ENCODE measurements at places on chromosomes 4 and X. TPM values are rescaled to one million over a fixed set of nuclear protein-coding genes. Genes with fewer than 3 reads are reported as not detected.

Gene CAPN6
- 0.17 TPM for total RNA-seq

Gene PARM1
- total RNA-seq, result 1.0 TPM

Gene ARAP2
- 1.4 TPM for total RNA-seq

DNA sequence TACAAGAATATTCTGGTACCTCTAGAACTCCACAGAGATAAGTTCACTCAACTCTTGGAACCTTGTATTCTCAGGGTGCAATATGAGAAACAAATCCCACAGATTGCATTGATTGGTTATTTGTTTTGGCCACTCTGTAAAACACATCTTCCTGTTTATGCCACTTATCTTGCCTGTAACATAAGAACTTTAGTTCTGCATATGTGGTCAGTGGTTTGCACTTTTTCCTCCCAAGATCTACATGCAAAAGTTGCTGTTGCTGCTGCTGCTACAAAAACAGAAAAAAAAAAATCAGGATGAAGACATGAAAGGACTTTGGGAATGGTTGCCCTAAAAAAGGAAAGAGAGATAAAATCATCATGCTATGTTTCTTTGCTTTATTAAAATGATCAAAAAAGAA lies 9.6 kb downstream of the ODAPH start:
- no peak for DNase-seq

DNA sequence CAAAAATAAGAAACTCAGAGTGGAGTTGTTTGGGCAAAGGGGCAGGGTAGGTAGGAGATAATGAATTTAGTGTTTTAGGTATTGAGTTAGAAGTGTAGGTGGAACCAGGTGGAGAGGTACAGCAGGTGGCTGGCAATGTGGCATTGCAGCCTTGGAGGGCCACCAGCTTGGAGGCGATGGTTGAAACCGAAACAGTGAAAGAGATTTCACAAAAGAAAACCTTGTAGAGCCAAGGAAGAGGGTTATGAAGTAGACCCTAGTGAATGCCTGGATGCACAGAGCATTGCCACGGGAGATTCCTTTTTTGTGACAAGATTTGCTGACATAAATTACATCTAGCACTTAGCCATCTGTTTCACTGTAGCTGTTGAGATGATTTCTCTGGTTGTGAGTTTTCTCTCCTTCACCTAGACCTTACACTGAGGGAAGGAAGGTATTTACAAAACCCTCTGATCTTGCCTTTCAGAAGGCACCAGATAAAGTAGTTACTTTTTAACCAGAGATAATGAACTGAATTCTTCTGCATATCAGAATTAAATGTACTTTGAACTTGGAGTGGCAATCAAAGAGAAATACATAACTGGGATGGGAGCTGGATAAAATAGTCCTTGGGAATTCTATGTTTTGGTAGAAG lies 104.1 kb upstream of the CASK start:
- no peak for DNase-seq

- DNase-seq, result no peak
Observed at GRCh38 chr4:20391198-20391597, 139.5 kb downstream of the SLIT2 start.

- DNase-seq, result no peak
Observed at GRCh38 chrX:132071254-132071653, 48.2 kb downstream of the STK26 start.

DNA sequence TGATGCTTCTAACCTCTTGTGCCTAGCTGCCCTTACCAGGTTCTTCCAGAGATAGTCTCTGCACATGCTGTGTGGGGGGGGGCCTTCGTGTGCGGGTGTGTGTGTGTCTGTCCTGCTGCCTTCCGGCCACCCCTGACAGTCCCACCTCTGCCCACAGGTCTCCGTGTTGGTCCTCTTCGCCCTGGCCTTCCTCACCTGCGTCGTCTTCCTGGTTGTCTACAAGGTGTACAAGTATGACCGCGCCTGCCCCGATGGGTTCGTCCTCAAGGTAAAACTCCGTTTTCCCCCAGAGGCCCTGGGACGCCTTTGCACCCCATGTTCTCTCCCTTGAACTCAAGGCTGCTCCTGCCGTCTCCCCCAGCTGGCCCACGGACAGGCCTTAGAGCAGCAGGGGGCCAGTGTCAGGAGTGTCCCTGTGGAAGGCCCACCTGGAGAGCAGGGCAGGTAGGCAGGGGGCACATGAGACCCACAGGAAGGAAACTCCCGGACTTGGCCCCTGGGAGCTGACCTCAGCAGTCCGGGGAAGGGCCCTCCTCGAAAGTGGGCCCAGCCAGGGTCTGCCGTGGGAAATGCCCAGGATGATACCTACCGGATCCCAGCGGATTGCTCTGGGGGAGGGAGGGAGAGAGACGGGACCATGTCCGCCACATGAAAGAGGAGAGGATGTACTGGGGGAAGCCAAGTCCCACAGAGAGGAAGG lies 22.7 kb downstream of the NSG1 start:
- peak; percentile 87 for DNase-seq

Gene CCSER1
- total RNA-seq, result not detected

- DNase-seq, result no peak
Observed at GRCh38 chr4:11367371-11367770, 61.3 kb downstream of the HS3ST1 start.

Gene GPAT3
- 0.07 TPM for total RNA-seq

- DNase-seq, result no peak
Observed at GRCh38 chr4:21012851-21013331, 312.6 kb downstream of the PACRGL start.

Gene EPGN
- total RNA-seq, result 1.1 TPM

Gene STS
- total RNA-seq, result 12.1 TPM

DNA sequence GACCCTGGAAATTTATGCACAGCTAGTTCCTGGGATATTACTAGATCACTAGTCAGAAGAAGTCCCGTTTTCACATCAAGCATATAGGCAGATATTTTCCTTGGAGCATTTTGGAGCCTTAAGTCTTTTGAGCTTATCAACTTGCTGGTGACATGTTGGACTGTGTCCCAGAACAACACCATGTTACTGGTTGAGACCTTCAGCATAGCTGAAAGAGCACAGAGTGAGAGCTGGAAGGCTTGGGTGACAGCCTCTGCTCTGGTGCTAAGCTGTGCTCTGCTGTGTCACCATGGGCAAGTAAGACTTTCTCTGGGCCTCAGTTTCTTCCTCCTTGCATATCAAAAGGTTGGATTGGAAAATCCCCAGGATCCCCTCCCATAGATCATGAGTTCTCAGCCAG lies 116.6 kb upstream of the FRMPD4 start:
- DNase-seq, result no peak

GRCh38 chr4:3213106-3213425 lies 35.9 kb upstream of the MSANTD1 start:
- DNase-seq, result peak; percentile 17

Gene UGT2B10
- not detected for total RNA-seq

- DNase-seq, result no peak
Observed at GRCh38 chr4:189502841-189503435, 437.7 kb upstream of the FRG1 start.

DNA sequence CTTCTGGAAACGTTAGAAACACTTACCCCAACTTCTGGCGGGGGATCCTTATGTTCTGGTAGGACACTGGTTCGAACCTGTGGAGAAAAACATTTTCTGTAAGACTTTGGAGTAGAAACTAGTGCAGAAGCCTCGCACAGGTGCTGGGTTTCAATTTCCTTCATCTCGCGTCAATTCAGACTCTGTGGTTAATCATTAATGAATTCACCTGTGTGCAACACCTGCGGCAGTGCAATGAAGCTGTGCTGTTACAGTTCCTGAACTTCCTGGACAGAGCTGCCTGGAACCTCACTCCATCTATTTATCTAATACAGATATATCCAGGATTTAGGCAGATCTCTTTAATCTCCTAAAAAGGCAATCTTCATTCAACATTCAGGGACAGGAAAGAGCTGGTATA lies 531.4 kb downstream of the INPP4B start:
- DNase-seq, result no peak

Gene SOX3
- total RNA-seq, result not detected

DNA sequence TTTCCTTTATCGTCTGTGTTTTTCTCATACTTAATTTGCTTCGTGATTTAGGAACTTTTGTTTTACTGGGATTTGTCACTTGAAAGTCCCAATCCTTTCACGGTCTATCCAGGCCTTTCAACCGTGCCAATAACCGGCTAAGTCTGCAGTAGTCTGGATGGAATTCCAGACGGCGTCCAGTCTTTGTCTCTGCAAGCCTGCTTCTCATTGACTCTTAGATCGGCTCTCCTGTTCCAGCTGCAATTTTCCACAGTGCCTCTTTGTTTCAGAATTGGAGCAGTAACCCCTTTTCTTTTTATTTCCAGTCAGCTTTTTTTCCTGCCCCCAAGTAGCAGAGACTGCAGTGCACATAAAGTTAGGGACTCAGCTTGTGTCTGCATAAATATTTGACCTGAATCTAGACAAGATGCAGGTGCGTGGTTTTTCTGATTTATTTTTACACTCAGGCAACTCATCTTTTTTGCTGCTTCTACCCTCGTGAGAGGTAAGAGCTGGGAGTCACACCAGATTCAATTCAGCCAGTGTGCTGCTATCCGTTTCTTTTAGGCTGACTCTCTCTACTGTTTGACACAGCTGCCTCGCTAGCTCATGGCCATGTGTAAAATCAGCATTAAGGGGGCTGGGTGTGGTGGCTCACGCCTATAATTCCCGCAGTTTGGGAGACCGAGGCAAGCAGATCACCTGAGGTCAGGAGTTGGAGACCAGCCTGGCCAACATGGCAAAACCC lies 37.4 kb upstream of the DHRSX start:
- no peak for DNase-seq

DNA sequence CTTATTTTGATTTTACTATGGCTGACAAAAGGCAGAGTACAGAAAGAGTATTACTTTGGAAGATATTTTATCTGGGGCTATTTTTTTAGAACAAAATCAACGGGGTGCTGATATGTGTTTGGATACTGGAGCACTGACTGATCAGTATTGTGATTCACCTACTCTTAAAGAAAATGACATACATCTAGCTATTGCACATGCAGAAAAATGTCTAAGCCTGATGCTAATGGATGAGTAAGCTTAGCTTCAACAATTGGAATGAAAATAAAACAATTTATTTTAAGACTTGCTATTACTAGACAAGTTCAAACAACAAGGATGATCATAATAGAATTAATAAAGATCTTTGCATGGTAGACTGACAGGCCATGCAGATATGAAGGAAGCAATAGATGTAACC lies 262.0 kb downstream of the PPP1R2C start:
- no peak for DNase-seq

GRCh38 chr4:26141911-26142638 lies 178.7 kb upstream of the RBPJ start:
- DNase-seq, result no peak

Data from chondrocyte (in vitro differentiated cells).